ENCODE measurements at places on chromosomes 13 and 19.
A peak's percentile ranks its signal among the peaks of the same experiment; 100 is the strongest.

- DNase-seq = no peak
Measured at GRCh38 chr13:60227158-60227557, 63.4 kb upstream of the DIAPH3 start.

DNA sequence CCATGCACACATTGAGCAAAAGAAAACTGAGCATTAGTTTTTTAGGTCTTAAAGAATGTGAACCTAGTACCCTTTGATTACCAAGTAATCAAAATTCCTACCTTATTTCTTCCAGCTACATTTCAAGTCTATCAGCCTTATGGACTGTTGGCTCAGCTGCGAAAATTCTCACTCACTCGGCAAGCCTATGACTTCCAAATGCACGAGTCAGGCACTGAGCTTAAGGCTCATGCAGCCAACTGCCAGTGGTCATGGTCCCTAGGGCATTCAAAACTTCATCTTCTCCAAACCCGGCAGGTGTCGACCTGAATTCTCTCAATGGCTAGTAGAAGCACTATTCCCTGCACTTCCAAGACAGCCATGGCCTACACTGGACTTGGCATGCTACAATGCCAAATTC is 41.2 kb downstream of the RUBCNL start:
- no peak for DNase-seq

GRCh38 chr19:3225169-3225485 is 666 bp downstream of the CELF5 start:
- no peak for DNase-seq

DNA sequence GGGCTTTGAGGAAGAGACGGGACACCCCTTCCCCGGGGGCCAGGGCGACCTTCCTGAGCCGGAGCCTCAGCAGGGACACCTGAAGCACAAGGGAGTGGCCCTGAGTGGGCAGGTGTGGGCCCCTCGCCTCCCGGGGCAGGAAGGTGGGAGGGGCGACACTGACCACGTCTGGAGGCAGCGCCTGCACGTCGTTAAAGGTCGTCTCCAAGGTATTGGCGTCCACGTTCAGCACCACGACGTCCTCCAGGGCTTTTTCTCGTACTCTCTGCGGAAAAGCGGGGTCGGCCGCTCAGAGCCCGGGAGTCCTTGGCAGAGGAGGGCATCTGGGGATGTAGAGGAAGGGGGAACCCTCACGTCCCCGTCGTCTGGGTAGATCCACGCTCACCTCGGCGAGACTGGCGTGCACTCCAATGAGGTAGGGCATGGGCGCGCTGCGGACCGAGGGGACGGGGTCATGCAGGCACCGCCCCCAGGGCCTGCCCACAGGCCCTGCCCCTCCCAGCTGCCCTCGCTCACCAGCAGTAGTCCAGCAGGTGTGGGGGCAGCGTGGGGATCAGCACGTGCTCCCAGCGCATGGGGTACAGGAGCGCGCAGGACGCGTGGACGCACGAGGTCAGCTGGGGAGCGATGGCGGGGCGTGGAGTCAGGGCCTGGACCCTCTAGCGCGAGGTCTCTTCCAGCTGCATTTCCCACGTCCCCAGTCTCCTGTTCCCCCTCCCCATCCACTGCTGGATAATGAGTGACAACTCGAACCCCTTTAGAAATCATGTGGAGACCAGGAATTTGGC is 6.1 kb downstream of the DENND1C start:
- DNase-seq = no peak

GRCh38 chr13:111865046-111865445 is 201.9 kb upstream of the SOX1 start:
- DNase-seq = no peak

DNA sequence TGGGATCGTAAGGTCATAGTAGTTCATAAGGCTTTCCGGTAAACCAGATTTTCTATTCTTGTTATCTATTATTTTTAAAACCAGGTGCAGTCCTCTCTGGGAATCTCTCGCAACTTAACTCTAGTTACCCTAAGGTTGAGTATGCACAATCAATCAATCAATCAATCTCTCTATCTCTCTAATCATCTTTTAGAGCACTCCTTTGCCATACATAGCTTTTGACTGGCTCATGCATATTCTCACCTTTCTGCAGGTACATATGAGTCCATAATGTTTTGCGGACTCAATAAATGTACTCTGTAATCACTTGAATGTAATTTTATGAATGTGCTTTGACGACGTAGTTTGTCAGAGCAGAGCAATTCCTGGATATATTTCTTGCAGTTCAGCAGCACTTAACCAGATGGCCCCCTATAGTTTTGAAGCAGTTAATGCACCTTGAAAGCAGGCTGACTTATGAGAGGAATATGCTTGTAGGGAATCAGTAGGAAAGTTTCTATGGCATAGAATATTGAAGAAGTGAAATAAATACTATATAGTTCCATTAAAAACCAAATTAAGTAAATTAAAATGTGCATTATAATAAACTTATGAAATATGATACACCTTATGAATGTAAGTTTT is 524.7 kb downstream of the GPC5 start:
- DNase-seq = no peak

DNA sequence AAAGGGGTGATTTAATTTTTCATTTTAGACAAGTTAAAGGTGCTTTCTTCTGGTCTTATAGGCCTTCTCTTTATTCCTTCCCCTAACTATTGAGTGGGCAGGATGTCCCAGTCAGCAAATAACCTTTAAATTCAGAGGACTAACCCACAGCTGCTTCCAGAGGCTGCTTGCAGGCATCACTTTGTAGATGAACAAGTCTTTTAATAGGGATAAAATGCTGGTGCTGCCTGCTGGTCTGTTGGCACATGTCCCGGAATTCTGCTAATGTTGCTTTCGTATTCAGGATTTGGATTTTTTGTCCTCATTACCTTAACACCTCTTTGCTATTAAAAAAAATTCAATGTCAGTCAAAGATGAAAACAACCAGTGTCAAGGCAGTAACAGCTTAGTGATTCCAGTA is 132.7 kb upstream of the KL start:
- DNase-seq = no peak

GRCh38 chr13:114005206-114005724 is 31.4 kb upstream of the C13orf46 start:
- DNase-seq = no peak

- DNase-seq = no peak
Measured at GRCh38 chr19:5933391-5934068, 19.5 kb downstream of the CAPS start.

- DNase-seq = peak; percentile 27
Measured at GRCh38 chr19:41993612-41994483, at the start of gene ATP1A3. ATP1A3 (minus strand) TSS chr19:41994230; CDS start chr19:41994076, 154 bp downstream.

Measured in stimulated activated CD8-positive, alpha-beta memory T cell treated with anti-CD3 and anti-CD28 coated beads, Interleukin-7, amount 100 ng/mL, for 1 hour (primary cell).